ENCODE measurements at places on chromosomes 4 and X.

DNA sequence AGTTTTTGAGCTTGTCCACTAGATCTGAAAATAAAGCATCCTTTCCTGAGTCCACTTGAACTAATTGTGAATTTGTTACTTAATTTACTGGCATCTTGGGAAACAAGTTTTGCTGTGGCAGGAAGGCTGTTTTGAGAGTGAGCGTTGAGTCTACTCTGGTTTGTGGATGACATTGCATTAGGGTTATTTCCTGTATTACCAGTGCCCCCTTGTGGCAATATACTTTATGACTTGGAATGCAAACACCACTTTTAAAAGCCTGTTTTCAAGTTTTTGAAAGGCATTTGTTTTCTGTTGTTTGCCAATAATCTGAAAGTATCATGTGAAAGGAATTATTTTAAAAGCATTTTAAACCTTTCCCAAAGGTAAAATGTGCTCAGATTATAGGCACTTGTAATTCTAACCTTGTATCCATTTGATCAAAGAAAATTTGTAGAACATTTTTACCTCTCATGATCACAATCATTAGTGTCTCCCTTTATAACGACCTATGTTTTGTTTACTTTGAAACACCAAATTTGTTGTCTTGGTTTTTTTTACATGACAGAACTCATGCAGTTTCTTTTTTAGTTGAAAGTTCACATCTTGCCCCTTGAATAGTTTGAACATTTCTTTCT is 18.0 kb upstream of the CYP2U1 start:
- DNase-seq: peak; percentile 71

GRCh38 chrX:46912098-46912602 is at the start of gene JADE3:
Gene JADE3 (plus strand): TSS chrX:46912421. CDS start chrX:46984895, 72,474 bp downstream.
- peak; percentile 15 for DNase-seq

- DNase-seq: no peak
These were observed 302.0 kb downstream of the RAB28 start for GRCh38 chr4:13182133-13182532.

DNA sequence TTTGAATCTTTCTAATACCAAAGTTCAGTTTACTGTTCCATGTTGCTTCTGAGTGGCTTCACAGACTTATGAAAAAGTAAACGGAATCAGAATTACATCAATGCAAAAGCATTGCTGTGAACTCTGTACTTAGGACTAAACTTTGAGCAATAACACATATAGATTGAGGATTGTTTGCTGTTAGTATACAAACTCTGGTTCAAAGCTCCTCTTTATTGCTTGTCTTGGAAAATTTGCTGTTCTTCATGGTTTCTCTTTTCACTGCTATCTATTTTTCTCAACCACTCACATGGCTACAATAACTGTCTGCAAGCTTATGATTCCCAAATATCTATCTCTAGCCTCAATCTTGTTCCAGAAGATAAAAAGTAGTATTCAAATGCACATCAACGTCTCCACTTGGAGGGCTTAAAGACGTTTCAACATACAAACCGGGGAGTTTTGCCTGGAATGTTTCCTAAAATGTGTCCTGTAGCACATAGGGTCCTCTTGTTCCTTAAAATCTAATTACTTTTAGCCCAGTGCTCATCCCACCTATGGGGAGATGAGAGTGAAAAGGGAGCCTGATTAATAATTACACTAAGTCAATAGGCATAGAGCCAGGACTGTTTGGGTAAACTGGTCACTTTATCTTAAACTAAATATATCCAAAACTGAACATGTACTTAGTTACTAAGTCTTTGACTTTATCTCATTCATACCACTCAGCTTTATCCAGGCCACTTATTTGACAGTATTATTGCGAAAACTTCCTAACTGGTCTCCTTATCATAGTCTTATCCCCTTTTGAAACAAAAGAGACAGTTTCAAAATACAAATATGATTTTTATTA is 3.6 kb upstream of the AFP start:
- no peak for DNase-seq

DNA sequence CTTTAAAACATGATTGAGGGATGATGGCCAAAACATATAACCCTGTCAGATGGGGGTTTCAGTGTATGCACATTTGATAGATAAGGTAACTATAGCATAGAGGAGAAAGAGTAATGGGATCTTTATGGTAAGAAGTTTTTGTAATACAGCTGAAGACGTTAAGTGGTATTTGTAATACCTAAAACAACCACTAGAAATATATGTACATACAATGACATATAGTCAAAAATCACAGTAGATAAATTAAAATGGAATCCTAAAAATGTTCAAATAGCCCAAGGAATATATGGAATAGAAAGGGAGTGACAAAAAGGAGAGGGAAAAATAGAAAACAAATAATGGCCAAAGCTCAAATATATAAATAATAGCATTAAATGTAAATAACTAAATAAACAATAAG is 371.3 kb upstream of the FSTL5 start:
- DNase-seq: no peak

All from CD4-positive, alpha-beta T cell treated with Interleukin-21 for 1 hour (primary cell).